ENCODE measurements at places on chromosomes 7 and 10.

DNA sequence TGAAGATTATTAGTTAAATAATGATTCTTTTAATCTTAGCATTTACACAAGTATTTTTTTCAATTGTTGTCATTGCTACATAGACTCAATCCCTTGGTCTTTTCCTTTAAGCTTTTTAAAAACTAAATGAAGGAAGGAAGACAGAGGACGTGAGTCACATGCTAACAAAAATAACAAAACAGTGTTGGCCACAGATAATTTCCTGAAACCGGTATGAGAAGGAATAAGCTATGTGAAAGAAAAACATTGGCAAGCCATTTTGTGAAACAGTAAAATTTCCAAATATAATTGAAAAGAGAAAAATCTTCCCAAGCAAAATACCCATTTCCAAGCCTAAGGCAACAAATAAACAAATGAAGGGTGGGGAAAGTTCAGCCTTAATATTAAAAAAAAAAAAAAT, 223.0 kb downstream of the AHR start:
- no peak for DNase-seq

DNA sequence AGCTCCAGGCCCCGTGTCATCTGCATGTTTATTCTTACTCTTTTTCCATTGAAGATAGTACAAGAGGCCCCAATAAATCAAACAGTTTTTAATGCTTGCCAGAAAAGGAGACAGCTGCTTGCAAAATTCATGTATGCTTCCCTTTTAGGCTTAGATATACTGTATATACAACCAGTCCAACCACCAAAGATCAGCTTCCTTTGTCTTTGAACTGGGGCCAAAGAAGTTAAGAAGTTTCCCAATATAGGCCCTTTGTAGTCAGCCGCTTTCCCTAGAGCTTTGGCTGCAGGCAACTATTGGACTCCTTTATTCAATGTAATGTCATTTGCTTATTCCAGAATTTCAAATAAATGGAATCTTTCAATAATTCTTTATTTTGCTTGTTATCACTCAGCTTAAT, 1395.0 kb downstream of the GATA3 start:
- DNase-seq = no peak

GRCh38 chr10:125520968-125521367, 162.0 kb downstream of the TEX36 start:
- no peak for DNase-seq

- DNase-seq = peak; percentile 86
Observed at GRCh38 chr7:102260856-102261255, 25.8 kb upstream of the SH2B2 start.

- DNase-seq = peak; percentile 57
Observed at GRCh38 chr10:92242910-92243671, 47.8 kb downstream of the CPEB3 start.

DNA sequence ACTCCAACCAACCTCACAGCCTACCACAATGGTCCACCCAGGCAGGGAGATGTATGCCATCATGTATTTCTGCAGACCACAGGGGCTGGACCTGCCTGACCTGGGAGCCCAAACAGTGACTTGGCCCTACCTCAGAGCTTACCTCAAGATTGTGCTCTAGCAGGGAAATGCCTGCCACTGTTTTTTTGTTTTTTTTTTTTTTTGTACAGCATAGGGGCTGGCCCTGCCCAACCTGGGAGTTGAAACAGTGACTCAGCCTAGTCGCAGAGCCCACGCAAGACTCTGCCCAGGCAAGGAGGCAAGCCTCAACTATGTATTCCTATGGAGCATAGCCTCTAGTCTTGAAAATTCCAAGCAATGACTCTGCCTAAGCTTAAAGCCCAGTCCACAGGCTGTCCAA, 39.3 kb upstream of the CDK6 start:
- no peak for DNase-seq

DNA sequence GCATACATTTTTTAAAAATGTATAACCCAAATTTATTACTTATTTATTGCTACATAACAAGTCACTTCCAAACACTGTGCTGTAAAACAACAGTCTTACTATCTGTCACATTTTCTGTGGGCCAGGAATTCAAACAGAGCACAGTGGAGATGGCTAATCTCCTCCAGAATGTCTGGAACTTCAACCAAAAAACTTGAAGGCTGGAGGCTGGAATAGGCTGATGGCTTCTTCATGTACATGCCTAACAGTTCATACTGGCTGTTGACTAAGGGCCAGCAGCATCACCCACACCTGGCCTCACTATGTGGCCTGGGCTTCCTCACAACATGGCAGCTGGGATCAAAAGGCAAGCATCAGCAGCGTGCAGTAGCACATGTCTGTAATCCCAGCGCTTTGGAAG, 92.4 kb upstream of the KMT2E start:
- no peak for DNase-seq

GRCh38 chr7:25069900-25070443, 55.1 kb downstream of the CYCS start:
- DNase-seq = peak; percentile 61

DNA sequence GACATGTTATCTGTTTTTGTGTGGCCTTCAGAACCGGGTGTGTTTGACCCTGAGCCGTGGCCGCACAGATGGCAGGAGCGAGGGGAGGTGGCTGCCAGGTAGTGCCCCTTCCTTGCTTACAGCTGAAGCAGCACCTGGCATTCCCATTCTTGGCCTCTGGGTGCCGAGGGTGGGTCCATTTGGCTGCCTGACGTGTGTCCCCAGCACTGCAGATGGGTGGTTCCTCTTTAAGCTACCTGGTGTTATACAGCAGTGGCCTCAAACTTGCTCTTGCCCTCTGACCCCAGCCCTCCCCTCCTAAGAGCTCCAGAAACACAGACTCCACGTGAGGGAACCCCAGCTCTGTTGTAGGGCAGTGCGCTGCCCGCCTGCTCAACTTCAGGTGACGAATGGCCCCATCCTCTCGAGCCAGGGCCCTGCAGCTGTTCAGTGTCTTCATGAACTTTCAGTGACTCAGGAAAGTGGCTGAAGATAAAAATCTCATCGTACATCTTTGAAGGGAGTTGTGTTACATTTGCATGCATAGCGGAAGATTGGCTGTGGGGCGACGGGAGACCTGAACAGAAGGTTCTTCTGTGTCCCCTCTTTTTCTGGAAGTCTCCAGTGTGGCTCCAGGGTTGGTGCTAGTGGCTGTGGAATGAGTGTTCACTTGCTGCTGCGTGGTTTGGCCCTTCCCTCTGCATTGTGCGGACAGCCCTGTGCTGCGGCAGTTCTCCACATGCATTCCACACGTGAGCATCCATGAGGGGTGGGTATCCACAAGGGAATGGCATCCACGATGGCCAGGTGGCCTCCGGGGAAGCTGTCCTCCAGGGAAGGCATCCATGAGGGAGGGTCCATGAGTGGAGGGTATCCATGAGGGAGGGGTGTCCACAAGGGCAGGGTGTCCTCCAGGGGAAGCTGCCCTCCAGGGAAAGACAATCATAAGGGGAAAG, 91.6 kb downstream of the INPP5A start:
- DNase-seq = no peak

- peak; percentile 35 for DNase-seq
Observed at GRCh38 chr7:73342645-73343044, 14.7 kb downstream of the FKBP6 start.

DNA sequence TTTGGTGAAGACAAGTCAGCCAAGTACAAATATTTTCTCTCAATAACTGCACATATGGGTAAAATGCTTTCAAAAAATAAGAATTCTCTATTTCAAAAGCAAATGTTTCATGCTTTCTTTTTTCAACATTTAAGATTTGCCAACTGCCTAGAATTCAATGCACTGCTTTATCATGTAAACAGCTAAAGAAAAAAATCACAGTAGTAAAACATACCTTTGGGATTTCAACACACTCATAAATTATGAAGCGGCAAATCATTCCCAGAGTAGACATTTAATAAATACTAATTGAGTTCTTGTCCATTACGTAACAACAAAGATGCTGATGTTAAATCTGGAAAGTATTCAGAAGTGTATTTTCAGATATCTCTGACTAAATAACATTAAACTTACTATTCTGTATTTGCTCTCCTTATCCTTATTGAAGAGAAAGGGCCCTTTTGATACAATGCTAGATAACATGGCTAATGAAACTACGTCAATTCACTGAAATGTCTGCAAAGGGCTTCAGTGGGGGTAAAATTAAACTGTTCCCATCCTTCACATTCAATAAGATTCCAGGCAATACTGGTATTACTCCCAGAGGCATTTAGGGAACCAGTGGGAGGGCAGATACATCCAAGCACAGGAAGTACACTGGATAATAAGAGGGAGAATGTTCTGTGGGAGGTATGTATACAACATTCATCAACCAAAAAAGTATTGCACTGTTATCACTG, 13.9 kb downstream of the NAPEPLD start:
- DNase-seq = no peak

GRCh38 chr7:149379625-149380024, 81.2 kb downstream of the ZNF777 start:
- no peak for DNase-seq

GRCh38 chr7:121113288-121113687, 124.8 kb downstream of the CPED1 start:
- no peak for DNase-seq

DNA sequence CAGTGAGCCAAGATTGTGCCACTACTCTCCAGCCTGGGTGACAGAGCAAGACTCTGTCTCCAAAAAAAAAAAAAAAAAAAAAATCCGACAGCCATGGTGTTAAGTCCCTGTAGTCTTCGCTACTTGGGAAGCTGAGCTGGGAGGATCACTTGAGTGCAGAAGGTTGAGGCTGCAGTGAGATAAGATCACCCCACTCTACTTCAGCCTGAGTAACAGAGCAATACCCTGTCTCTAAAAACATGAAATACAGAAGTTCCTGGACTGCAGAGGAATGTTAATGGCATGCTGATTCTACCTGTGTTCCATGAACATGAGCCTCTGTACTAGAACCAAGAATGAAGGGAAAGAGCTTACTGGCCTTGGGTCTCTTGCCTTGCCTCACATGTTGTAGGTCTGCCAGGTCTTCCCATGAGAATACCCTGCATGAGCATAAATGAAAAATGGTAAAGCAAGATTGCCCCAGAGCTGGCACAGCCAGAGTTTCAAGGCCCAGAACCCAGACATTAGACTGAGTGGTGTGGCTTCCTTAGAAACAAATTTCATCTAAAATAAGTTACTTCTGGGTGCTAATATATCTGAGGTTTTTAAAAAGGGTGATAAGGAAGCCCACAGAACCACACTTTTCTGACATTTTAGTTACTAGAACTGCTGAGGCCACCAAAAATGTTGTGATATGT, 8.6 kb downstream of the YAE1 start:
- no peak for DNase-seq

- DNase-seq = no peak
Observed at GRCh38 chr7:133547981-133548380, 295.1 kb downstream of the EXOC4 start.

- peak; percentile 65 for DNase-seq
Observed at GRCh38 chr7:21507627-21508343, 35.1 kb upstream of the DNAH11 start.

- no peak for DNase-seq
Observed at GRCh38 chr7:8068892-8069686, 100.5 kb downstream of the GLCCI1 start.

GRCh38 chr10:48317321-48317990, 11.0 kb downstream of the MAPK8 start:
- no peak for DNase-seq

- no peak for DNase-seq
Observed at GRCh38 chr10:35208536-35208935, 81.9 kb downstream of the CREM start.

DNA sequence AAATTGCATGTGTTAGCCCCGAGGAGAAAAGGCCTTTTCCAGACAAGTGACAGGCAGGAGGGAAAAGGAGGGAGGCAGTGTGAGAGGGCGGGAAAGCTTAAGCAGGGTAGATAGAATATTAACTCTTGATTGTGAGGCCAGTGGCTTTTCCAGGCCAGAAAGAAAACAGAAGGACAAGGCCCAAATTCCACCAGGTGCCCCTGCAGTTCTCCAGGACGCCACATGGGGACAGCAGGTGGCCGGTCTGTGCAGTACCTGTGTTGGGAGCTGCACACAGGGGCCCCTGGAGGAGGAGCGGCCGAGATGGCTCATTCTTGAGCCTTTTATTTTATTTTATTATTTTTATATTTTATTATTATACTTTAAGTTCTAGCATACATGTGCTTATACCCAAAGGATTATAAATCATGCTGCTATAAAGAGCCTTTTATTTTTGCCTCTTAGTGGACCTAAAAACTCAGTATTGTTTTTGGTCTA, 141.3 kb upstream of the KLF14 start:
- DNase-seq = peak; percentile 54

- DNase-seq = no peak
Observed at GRCh38 chr7:6619961-6620360, 4.6 kb downstream of the ZNF853 start.

DNA sequence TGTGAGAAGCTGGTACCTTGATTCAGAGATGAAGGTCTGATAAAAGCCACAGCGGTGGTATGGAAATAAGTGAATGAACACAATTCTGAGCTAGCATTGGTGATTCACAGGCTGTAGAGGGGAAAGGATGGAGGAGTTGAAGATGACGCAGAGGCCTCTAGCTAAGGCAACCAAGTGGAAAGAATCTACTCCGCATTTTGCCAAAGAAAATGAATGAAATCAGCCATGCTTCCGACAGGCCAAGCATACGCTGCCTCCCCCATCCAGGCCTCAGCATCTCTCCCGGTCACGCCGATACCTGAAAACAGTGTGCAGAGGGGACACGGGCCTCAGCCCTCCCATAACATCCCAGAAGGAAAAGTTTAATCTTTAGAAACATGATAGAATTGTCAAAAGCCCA, 124.3 kb upstream of the UNC5B start:
- DNase-seq = no peak

DNA sequence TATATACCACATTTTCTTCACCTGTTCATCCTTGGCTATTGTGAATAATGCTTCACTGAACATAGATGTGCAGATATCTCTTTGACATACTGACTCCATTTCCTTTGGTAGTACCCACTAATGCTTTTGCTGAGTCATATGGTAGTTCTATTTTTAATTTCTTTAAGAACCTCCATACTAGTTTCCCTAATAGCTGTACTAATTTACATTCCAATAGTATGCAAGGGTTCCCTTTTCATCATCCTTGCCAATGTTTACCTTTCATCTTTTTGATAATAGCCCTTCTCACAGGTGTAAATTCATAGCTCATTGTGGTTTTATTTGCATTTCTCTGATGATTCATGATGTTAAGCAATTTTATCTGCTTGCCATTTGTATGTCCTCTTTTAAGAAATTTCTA, 159.9 kb downstream of the CALCR start:
- no peak for DNase-seq
